CD4-positive, alpha-beta T cell treated with Interleukin-15 for 4 hours (primary cell): ENCODE measurements at places on chromosomes 1 and 21.
A peak's percentile ranks its signal among the peaks of the same experiment; 100 is the strongest.

DNA sequence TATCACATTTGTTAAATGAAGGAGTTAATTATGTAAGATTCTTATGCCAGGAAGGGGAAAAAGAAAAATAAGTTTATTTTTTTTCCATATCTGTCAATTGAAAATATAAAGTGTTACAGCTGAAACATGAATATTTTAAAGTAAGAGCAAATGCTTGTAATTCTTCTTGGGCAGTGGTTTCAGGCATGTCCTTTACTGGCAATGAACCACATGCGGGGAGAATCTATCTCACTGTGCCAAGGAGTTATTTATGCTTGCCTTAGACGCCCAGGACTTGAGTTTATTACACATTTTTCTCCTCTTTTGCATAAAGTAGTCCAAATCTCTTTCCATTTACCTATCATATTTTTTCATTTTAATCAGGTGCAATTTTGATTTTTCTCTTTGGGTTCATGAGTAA is 207.8 kb upstream of the NRIP1 start:
- no peak for DNase-seq

DNA sequence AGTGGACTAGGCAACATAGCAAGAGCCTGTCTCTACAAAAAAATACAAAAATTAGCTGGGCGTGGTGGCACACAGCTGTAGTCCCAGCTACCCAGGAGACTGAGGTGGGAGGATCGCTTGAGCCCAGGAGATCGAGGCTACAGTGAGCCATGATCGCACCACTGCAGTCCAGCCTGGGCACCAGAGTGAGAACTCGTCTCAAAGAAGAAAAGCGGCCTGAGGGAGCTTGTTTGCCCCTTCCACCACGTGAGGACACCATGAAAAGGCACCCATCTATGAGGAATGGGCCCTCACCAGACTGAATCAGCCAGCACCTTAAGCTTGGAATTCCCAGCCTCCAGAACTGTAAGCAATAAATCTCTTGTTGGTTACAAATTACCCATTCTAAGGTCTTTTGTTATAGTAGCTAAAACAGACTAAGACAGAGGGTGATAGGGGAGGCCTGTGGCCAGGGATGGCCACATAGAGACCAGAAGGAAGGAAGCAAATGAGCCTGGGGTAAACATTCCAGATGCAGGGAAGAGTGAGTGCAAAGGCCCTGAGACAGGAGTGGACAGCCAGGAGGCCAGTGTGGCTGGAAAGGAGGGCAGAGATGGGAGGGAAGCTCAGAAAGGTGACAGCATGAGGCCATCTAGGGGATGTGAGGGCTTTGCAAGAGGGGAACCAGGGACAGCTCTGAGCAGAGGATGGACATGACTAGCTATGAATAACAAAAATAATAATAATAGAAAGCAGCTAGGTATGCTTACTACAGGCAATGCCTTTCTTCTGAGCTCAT is 120.1 kb downstream of the MATN1 start:
- no peak for DNase-seq

GRCh38 chr1:2821966-2822620 is 20.6 kb upstream of the TTC34 start:
- DNase-seq, result peak; percentile 12

- no peak for DNase-seq
Observed at GRCh38 chr1:114032271-114033215, 53.3 kb downstream of the OLFML3 start.

DNA sequence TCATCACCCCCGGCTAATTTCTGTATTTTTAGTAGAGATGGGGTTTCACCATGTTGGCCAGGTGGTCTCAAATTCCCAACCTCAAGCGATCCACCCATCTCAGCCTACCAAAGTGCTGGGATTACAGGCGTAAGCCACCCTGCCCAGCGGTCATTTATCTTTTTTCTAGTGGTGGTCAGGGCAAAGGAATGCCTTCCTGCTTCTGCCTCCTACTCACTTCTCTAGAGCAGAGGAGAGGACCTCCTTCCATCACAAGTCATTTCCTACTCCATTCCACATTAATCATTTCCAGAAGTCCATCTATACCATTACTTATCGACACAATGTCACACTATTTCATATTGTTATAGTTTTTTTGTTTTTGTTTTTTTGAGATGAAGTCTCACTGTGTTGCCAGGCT is 13.3 kb downstream of the FBXO42 start:
- DNase-seq, result no peak

GRCh38 chr1:109677459-109677858 is 9.6 kb downstream of the GSTM2 start:
- DNase-seq, result no peak

GRCh38 chr1:69649383-69649990 is 81.8 kb downstream of the LRRC7 start:
- DNase-seq, result no peak
